Uterine smooth muscle cell (primary cell): ENCODE measurements at places on chromosomes 4 and X. TPM values are rescaled to one million over a fixed set of nuclear protein-coding genes. Genes with fewer than 3 reads are reported as not detected.

The HPGDS gene
- not detected in 2 replicates for total RNA-seq

The PRDM5 gene
- total RNA-seq: 23.5 and 25.0 TPM in 2 replicates

The SFRP2 gene
- not detected in 2 replicates for total RNA-seq

The ZIC3 gene
- not detected in 2 replicates for total RNA-seq

The PRIMPOL gene
- 17.1 and 26.0 TPM in 2 replicates for total RNA-seq

The CCDC158 gene
- 0.11 and 0.37 TPM in 2 replicates for total RNA-seq

The ZNF711 gene
- 0.66 and 0.87 TPM in 2 replicates for total RNA-seq

The PRRG1 gene
- 7.7 and 8.6 TPM in 2 replicates for total RNA-seq

The THOC2 gene
- total RNA-seq: 85.0 and 95.7 TPM in 2 replicates

The NPY1R gene
- under 0.01 TPM in 2 replicates for total RNA-seq

The RPA4 gene
- 1.00 and 1.7 TPM in 2 replicates for total RNA-seq

The HDX gene
- total RNA-seq: 6.1 and 6.2 TPM in 2 replicates

The CT45A2 gene
- not detected in 2 replicates for total RNA-seq

The NLGN3 gene
- under 0.01 and 0.12 TPM in 2 replicates for total RNA-seq

The PAK3 gene
- 1.3 and 2.9 TPM in 2 replicates for total RNA-seq

The SGMS2 gene
- total RNA-seq: 96.4 and 118 TPM in 2 replicates

The FGFBP1 gene
- not detected in 2 replicates for total RNA-seq

The APBB2 gene
- 46.8 and 54.6 TPM in 2 replicates for total RNA-seq

The TLR2 gene
- 0.44 and 0.62 TPM in 2 replicates for total RNA-seq

The NAP1L3 gene
- 7.1 and 7.4 TPM in 2 replicates for total RNA-seq

The ZNF185 gene
- total RNA-seq: 4.3 and 4.5 TPM in 2 replicates

The STAP1 gene
- total RNA-seq: not detected in 2 replicates

The KCTD8 gene
- 2.1 and 6.9 TPM in 2 replicates for total RNA-seq

The INTU gene
- total RNA-seq: 5.5 and 8.1 TPM in 2 replicates

The LGI2 gene
- total RNA-seq: 0.12 and 0.22 TPM in 2 replicates

The SORCS2 gene
- 0.44 and 1.5 TPM in 2 replicates for total RNA-seq

The SLC7A11 gene
- 94.2 and 98.3 TPM in 2 replicates for total RNA-seq

The AFP gene
- total RNA-seq: 1.2 and 1.7 TPM in 2 replicates

The CORIN gene
- total RNA-seq: 0.55 and 1.00 TPM in 2 replicates

The IL13RA2 gene
- total RNA-seq: 100 and 137 TPM in 2 replicates

The VCX gene
- not detected in 2 replicates for total RNA-seq

The F8A1 gene
- total RNA-seq: 2.0 and 3.6 TPM in 2 replicates

The BANK1 gene
- total RNA-seq: 0.44 and 1.00 TPM in 2 replicates

The FAM47E gene
- under 0.01 and 0.37 TPM in 2 replicates for total RNA-seq

The PLAC8 gene
- total RNA-seq: 0.25 TPM in 1 of 2 replicates, not detected in the other

The CT47B1 gene
- not detected in 2 replicates for total RNA-seq

The TEX13C gene
- total RNA-seq: not detected in 2 replicates

The CCDC120 gene
- total RNA-seq: 0.11 and 0.37 TPM in 2 replicates

The RTL9 gene
- total RNA-seq: 0.11 and 0.37 TPM in 2 replicates

The EXOSC9 gene
- 28.6 and 96.1 TPM in 2 replicates for total RNA-seq

The SPATA18 gene
- 4.4 and 14.0 TPM in 2 replicates for total RNA-seq

The NUDT11 gene
- 12.2 and 16.0 TPM in 2 replicates for total RNA-seq

The FGG gene
- total RNA-seq: not detected in 2 replicates

The IQSEC2 gene
- 4.8 and 5.1 TPM in 2 replicates for total RNA-seq

The ITM2A gene
- 0.37 and 0.55 TPM in 2 replicates for total RNA-seq

The BTK gene
- total RNA-seq: under 0.01 TPM in 1 of 2 replicates, not detected in the other

The UGT2A3 gene
- total RNA-seq: not detected in 2 replicates

The CENPVL2 gene
- not detected in 2 replicates for total RNA-seq

The NELFA gene
- 12.7 and 15.5 TPM in 2 replicates for total RNA-seq

The UGT2A1 gene
- not detected in 2 replicates for total RNA-seq

The VGLL1 gene
- not detected in 2 replicates for total RNA-seq

The CTAG1B gene
- total RNA-seq: not detected in 2 replicates

The RTL3 gene
- not detected in 2 replicates for total RNA-seq

The BBS7 gene
- total RNA-seq: 36.1 and 39.3 TPM in 2 replicates
